Body of pancreas (tissue), 4 donors: ENCODE measurements at places on chromosomes 5 and 9. TPM values are rescaled to one million over a fixed set of nuclear protein-coding genes. Genes with fewer than 3 reads are reported as not detected.

DNA sequence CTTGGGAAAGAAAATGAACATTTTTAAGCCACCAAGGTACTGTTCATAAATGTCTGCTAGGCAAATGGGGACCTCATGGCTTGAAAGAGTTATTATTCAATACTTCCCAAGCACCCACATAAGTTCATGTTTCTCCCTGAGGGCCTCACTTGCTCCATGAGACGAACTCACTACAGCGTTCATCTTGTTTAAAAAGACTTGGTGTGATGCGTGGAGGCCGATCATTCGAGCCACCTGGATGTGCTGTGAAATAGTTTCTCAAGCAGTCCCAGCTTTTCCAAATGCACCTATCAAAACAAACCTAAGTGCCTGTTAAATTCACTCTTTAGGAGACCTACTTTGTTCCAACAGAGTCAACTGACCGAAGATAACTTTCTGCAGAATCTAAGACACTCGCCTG, 103.2 kb downstream of the LHFPL2 start:
- H3K27ac ChIP-seq = no peak overlapping the region
- peaks cover 15% of the 10 kb centered on the region for H3K4me1 ChIP-seq
- H3K4me3 ChIP-seq = no peak overlapping the region
- H3K36me3 ChIP-seq = no peaks in the 10 kb centered on the region
- no peak for DNase-seq

- H3K4me3 ChIP-seq = no peak overlapping the region
- H3K36me3 ChIP-seq = no peaks in the 10 kb centered on the region
- H3K27me3 ChIP-seq = no peaks in the 10 kb centered on the region
- no peak for DNase-seq
Measured at GRCh38 chr9:108536836-108537601, 318.8 kb downstream of the ACTL7B start.

- H3K27ac ChIP-seq = no peak overlapping the region
- peak; percentile 31 for DNase-seq
- H3K4me1 ChIP-seq = peaks cover 8% of the 10 kb centered on the region
- peaks cover 2% of the 10 kb centered on the region for H3K36me3 ChIP-seq
Measured at GRCh38 chr5:71482132-71482531, 26.7 kb downstream of the BDP1 start.

DNA sequence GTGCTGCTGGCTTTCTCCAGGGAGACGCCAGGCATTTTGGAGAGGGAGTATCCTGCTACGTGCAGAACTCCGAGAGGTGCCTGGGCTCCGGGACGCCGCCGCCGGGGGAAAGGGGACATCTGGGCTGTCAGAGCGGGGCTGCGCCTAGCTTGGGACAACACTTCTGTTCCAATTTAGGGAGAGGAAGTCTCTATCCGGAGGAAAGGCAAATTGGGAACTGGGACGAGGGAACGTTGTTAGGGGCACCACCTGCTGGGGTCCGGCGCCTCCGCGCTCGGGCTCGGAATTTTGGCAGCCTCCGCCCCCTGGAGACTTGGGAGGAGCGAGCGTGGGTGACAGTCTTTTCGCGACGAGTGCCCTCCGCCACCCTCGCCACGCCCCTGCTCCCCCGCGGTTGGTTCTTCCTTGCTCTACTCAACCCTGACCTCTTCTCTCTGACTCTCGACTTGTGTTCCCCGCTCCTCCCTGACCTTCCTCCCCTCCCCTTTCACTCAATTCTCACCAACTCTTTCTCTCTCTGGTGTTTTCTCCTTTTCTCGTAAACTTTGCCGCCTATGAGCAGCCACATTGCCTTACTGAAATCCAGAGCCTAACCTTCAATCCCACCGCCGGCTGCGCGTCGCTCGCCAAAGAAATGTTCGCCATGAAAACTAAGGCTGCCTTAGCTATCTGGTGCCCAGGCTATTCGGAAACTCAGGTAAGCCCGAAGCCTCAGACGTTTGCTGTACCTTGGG, 1.6 kb downstream of the TSLP start:
- peak overlapping the region; percentile 3 for H3K4me3 ChIP-seq
- DNase-seq = peak; percentile 26
- no peak overlapping the region for H3K27ac ChIP-seq
- peaks cover 12% of the 10 kb centered on the region for H3K4me1 ChIP-seq
- H3K36me3 ChIP-seq = no peaks in the 10 kb centered on the region
- no peaks in the 10 kb centered on the region for H3K27me3 ChIP-seq

- DNase-seq = no peak
- no peaks in the 10 kb centered on the region for H3K36me3 ChIP-seq
- H3K4me1 ChIP-seq = no peaks in the 10 kb centered on the region
- no peaks in the 10 kb centered on the region for H3K27me3 ChIP-seq
- no peak overlapping the region for H3K4me3 ChIP-seq
Measured at GRCh38 chr5:173739741-173740140, 123.3 kb upstream of the BOD1 start.

GRCh38 chr5:15168358-15168757, 296.8 kb upstream of the ANKH start:
- no peak for DNase-seq
- H3K27ac ChIP-seq = no peak overlapping the region
- no peak overlapping the region for H3K4me3 ChIP-seq
- H3K36me3 ChIP-seq = no peaks in the 10 kb centered on the region
- no peaks in the 10 kb centered on the region for H3K27me3 ChIP-seq

The LCNL1 gene
- not detected for total RNA-seq

The SNCAIP gene
- 2.6 TPM for total RNA-seq

The PITX1 gene
- total RNA-seq = not detected

The ZNF366 gene
- 1.8 TPM for total RNA-seq
